ENCODE measurements at places on chromosomes 12 and 14. TPM values are rescaled to one million over a fixed set of nuclear protein-coding genes. Genes with fewer than 3 reads are reported as not detected.

Gene PRICKLE1
- 3.8 TPM for total RNA-seq

Gene TAS2R7
- not detected for total RNA-seq

Gene PLEKHG7
- total RNA-seq: not detected

Gene C12orf50
- under 0.01 TPM for total RNA-seq

Gene CLEC2D
- 1.4 TPM for total RNA-seq

Gene MYF6
- not detected for total RNA-seq

Gene KRT82
- not detected for total RNA-seq
